ENCODE measurements at places on chromosomes 11 and 22. TPM values are rescaled to one million over a fixed set of nuclear protein-coding genes. Genes with fewer than 3 reads are reported as not detected.

The CCDC73 gene
- not detected for total RNA-seq

The KRTAP5-7 gene
- total RNA-seq = not detected

The ESAM gene
- total RNA-seq = 257 TPM

The SYT8 gene
- total RNA-seq = not detected

The CNGA4 gene
- not detected for total RNA-seq

The KLHDC7B gene
- total RNA-seq = not detected

The MAPK8IP2 gene
- total RNA-seq = not detected

The RHOG gene
- total RNA-seq = 60.7 TPM

The OR10A4 gene
- total RNA-seq = not detected

The KBTBD4 gene
- total RNA-seq = 14.8 TPM

The OR51B5 gene
- total RNA-seq = not detected

The GPR83 gene
- not detected for total RNA-seq
